ENCODE measurements at places on chromosomes 5 and 9. TPM values are rescaled to one million over a fixed set of nuclear protein-coding genes. Genes with fewer than 3 reads are reported as not detected.

DNA sequence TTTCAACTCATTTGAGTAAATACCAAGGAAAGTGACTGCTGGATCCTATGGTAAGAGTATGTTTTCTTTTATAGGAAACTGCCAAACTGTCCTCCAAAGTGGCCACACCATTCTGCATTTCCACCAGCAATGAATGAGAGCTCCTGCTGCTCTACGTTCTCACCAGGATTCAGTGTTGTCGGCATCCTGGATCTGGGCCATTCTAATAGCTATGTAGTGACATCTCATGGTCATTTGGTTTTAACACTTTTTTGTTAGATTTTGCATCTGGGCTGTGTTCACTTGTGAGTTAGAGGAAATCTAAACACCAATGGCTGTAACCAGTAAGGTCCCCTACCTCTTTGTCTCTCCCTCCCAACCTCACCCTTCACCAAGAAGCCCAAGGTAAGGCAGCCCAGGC lies 115.9 kb downstream of the ATPSCKMT start:
- no peak for DNase-seq

DNA sequence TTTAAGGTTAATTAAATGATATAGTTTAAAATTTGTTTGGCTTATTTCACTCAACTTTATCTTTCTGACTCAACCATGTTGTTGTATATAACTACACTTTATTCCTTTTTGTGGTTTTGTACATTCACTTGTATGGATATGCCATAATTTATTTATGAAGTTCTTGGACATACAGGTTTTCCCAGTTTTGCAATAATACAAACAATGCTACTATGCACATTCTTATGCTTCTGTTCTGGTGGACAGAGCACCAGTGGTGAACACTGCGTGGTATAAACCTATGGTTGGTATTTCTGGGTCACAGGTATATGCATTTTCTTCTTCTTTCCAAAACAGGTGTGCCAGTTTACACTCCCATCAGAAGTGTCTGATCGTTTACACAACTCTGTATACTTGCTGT lies 35.7 kb upstream of the TRIM14 start:
- DNase-seq: no peak

Gene CCNJL
- 22.2 TPM for total RNA-seq

GRCh38 chr5:94431696-94432095 lies 186.7 kb downstream of the KIAA0825 start:
- DNase-seq: no peak

DNA sequence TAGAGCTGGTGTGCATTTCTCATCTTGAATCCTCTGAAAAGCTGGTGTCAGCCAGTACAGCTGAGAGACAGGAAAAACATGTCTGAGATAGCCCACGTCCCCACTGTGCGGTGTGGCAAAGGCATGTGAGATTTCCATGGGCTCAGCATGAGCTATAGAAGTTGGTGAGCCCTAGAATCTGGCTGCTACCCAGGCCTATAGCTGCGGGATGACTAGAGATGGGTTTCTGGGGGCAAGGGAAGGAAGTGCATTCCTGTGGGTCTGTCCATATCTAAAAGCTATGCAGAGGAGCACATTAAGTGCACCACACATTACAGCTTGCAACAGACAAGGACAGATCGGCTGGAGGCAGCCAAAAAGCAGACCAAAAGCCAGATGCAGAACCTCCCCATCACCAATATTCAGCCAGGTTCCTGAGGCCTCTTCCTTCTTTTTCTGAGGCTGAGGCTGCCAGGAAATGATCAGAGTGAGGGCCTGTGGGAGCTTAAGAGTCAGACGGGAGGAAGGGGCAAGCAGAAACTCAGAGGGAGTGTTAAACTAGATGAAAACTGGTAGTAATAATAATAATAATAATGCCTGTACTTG lies 55.8 kb upstream of the RANBP3L start:
- DNase-seq: no peak

GRCh38 chr5:117220730-117221129 lies 646.1 kb upstream of the SEMA6A start:
- DNase-seq: no peak

GRCh38 chr5:129459450-129459776 lies 685 bp upstream of the ADAMTS19 start:
- DNase-seq: no peak

Data from spleen (tissue), 13 donors.